COR-L47 (cell line): ENCODE measurements at places on chromosomes 13 and 19.

- no peak for DNase-seq
These were observed 11.4 kb downstream of the FCHO1 start for GRCh38 chr19:17762505-17763229.

DNA sequence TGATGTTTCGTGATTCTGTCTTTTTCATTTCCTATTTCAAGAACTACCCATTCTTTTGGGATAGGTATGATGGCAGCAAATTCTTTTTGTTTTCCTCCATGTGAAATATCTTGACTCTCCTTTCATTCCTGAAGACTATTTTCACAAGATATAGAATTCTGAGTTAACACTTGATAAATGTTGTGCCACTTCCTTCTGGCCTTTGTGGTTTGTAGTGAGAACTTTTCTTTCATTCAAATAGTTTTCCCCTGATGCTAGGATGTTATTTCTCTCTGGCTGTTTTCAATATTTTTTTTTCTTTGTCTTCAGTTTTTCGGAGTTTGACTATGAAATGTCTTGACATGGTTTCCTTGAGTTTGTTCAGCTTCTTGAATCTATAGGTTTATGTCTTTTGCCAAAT, 8.3 kb upstream of the TUBGCP3 start:
- no peak for DNase-seq

- no peak for DNase-seq
These were observed 12.7 kb downstream of the EHD2 start for GRCh38 chr19:47725759-47726401.

- DNase-seq, result no peak
These were observed 36.6 kb downstream of the CCDC169 start for GRCh38 chr13:36261011-36261410.

GRCh38 chr13:98533912-98534311, 43.0 kb downstream of the STK24 start:
- DNase-seq, result no peak

GRCh38 chr13:73496711-73497110, 437.9 kb downstream of the KLF5 start:
- no peak for DNase-seq

DNA sequence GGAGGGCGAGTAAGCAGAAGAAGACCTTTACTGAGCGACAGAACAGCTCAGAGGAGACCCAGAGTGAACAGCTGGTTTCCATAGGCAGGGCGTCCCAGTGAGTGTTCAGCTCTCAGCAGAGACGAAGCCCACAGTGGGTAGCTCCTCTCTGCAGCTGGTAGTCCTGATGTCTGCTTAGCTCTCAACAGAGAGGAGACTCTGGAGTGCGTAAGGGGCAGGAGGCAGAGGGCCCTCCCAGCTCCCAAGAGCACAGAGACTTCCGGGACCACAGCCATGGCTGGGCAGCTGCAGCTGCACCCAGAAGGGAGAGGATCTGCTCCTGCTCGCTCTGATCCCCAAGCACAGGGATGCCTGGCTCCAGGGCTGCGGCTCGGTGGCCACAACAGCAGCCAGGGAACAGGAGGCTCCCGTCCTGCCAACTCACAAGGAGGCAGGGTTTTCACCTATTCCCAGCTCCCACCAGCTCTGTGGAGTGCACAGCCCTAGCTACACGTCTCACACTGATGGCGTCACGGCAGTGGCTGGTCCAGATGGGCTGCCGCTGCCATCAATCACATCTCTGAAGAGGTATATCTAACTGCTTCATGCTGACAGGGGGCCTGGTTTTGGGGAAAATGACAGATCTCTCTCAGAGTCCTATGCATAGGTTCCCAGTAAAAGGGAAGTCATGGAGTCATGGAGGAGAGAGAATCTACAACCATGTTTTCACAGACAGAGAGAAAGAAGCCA, 2660.1 kb upstream of the PCDH20 start:
- DNase-seq, result no peak

DNA sequence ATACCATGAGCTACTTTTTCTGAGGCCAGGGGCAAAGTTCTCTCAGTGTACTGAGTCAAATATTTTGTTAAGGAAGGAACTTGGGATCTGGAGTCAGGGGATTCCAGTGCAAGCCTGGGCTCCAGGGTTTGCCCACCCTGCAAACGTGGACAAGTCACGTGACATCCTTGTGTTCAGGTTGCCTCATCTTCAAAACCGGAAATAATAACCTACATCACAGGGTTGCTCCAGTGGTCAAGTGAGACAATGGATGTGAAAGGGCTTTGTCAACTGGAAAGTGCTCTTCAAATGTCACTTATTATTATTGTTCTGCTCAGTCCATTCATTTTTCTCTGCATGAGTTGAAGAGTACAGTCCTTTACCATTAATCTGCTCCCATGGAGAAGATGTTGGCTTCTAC, 414.9 kb downstream of the COG6 start:
- no peak for DNase-seq

- no peak for DNase-seq
These were observed 342.2 kb downstream of the DACH1 start for GRCh38 chr13:71524613-71525304.

- DNase-seq, result no peak
These were observed 1483.7 kb downstream of the PCDH9 start for GRCh38 chr13:65746406-65746921.

DNA sequence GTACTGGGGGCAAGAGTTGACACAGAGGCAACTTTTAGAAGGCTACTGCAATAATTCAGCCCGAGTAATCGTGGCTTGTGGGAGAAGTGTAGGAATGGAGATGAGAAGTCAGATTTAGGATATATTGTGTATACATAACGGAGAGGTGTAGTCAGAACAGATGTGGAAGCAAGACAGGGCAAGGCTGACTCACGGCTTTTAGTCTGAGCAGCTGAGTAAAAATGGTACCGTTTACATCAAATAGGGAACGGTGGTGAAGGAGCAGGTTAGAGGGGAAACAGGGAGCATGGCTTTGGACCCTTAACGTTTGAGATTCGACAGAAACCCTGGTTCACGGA, 796 bp upstream of the LSM14A start:
- no peak for DNase-seq

- no peak for DNase-seq
These were observed 34.4 kb downstream of the DCLK1 start for GRCh38 chr13:36096461-36097416.

DNA sequence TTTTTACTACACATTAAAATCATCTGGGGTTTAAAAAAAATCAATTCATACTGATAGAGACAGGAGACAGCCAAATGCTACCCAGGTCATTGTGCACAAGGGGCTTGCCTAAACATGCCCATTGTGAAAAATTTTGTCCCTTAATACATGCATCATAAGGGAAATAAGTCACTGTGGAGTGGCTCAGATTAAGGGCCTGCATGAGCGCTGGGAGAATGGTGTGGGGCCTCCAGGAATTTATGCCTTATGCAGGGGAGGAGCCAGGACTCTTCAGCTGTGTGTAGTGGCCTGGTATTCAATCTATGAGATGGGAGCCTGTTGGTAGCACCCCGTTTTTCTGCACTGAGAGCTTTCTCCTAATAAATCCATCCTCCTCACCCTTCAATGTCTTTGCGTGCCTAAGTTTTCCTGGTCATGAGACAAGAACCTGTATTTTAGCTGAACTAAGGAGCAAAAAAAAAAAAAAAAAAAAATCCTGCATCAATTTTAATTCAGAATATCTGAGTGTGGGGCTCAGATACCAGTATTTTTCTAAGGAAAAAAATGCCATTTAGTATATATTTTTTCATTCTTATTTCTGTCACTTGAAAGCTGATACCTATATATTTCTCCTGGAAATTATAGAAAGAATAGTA, 997.6 kb upstream of the ATXN8OS start:
- no peak for DNase-seq
